Eye (tissue), 1 donor: ENCODE measurements at places on chromosomes 5 and 9.
A peak's percentile ranks its signal among the peaks of the same experiment; 100 is the strongest.

DNA sequence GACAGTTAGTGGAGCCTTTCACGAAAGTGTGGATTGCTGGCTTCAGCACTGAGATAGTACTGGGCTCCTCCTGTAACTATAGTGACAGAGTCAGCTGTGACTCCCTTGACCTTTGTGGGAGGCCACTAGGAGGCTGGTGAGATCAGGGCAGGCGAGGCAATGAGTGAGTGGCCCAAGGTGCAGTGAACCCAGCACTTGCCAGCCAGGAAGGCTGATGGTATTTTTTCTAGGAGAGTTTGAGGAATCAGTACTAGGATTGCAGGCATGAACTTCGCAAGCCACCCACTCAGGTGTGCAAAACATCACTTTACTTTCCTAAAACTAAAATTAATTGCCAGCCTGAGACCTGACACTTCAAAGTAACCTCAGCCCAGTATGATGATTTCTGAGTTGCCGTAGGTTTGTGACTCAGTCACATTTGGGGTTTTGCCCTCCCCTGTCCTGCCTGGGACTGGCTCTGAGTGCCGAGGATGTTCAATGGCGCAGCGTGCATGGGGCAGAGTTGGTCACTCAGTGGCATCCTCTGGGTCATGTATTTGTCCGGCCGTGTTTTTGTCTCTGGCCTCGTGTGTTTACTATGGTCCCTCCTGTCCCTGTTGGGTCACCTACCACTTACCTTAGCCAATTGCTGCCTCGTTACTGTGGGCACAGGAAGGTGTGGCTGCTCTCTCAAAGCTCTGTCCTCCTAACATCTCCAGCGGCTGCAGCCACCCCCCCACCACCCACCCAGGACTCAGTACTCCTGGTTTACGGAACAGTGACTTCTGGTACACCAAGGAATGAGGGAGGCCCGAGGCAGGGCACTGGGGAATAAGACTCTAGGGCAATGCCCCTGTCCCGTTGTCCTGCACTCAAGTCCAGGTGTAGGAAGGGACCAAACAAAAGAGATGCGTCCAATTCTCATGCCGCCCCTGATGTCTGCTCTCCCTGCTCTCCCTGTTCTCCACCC, 67.2 kb downstream of the IL31RA start:
- no peak for DNase-seq

DNA sequence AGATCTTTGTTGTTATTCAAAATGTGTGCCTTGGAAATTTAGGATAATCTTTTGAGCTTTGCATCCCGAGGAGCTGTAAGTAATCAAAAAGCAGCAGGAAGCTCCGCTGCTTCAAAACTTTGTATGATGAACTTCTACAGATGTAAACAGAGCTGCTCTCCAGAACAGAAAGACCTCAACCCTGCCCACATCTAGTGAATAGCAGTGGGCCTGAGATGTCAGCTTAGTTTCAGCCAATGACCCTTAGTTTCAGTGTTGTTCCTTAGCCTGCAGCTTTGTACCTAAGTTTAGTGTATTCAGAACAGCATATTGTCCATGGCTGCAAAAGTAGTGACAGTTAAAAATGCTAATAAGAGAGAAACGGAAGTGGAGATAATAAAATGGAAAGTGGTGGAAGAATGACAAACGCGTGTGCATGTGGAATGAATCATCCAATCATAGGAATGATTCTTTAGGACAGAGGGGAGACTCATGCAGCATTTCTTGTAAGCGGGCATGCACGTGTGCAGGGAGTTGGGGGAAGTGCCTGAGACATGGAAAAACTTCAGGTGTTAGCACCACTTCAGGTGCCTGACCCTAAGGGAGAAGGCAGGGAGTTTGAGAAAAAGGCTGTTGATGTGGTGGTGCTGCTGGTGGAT, 24.9 kb downstream of the SNX24 start:
- DNase-seq, result peak; percentile 20

DNA sequence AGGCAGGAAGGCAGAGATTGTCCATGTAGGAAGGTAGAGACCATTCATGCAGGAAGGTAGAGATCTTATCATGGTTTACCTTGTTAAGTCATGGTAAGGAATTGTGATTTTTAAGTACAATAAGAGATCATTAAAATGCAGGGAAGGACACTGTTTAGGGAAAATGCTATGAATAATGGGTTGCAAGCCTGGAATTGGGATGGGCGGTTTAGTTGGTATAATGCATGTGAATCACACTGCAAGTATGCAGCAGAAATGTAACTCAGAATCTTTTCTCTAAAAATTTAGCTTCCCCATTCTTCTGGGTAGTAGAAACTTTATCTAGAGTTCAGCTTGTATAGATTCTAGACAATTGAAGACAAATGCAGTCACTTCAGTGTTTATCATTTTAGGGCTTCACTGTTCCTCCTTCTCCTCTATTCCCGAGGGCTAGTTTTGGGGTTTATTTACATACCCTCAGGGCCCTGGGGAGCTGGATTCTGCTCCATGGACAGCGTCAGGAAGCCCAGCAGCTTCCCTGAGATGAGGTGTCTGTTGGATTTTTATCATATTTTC, 212.0 kb downstream of the SREK1 start:
- no peak for DNase-seq

DNA sequence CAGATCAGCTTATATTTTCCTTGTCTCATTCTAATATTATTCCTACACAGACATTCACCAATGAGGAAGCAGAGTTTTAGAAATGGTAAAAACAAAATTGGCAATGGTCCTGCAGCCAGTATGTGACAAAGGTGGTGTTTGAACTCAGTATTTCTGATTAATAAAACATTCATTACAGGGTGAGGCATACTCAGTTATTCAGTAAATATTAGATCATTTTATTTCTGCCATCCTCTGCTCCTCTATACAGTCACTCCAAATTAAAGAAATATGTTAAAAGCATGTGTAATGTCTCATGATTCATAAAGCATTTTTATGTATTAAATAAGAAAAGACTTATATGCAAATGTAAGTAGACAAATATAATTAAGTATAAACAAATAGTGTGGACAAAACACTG, 684.6 kb upstream of the ACO1 start:
- no peak for DNase-seq

DNA sequence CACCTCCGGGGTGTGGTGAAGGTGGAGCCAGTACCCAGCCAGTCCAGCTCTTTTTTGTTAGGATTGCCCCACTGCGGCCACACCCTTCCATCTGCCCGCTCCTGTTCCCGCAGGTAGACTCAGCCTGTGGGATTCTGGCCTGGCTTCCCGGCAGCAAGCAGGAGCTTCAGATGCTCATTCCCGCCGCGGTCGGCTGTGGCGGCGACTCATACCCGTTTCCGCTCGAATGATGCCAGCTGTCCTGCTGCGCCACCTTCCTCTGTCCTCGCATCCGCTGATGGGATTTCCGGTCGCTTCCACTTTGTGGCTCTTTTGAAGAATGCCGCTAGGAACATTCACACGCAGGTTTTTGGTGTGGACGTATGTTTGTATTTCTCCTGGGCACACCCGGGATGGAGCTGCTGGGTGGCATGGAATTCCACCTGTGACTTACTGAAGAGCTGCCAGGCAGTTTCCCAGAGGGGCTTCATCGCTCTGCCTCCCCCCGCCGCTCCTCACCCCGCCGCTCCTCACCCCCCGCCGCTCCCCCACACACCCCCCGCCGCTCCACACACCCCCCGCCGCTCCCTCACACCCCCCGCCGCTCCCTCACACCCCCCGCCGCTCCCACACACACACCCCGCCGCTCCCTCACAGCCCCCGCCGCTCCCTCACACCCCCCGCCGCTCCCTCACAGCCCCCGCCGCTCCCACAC, 60.3 kb downstream of the TENT4A start:
- DNase-seq, result no peak

DNA sequence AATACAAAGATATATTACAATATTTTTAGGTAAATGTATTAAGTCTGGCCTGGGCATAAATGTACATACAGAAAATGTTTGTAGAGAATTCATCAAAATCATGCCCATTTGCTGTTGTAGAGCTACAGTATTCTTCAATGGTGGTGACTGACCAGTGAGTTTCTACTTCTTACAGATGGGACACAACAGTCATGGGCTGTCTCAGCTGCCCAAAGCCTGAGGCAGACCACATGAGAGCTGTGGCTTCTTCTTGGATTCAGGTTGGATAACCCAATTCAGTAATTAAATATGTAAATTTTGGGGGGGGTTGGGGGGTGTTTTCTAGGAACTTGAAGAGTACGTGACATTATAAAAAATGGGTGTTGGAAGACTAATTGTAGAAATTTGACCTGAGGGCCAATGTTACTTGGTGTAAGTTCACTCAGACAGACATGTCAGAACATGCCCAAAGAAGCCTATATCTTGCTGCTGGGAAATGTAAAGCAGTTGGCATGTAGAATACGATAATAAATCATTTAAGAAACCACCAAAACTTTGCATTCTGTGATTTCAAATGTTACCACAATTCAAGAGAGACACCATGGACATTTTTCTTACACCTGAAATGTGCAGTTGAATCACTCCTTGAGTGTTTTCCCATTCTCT, 17.9 kb downstream of the STARD4 start:
- no peak for DNase-seq

DNA sequence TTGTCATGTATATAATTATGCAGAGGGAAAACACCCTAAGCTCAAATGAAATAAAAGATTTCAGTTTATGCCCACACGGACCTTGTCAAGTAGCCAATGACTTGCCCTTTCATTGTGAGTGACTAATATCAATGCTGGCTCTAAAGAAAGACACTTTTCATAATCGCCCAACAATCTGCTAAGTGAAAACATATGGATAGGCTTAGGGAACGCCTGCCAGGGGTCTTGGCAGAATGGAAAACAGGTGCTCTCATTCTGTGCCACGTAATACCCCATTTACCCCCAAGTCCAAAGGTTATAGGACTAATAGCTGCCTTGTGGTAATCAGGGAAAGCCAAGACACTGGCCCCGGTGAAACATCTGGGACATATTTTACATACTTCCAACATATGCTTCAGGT, 157.7 kb downstream of the SLF1 start:
- DNase-seq, result no peak

- DNase-seq, result no peak
Measured at GRCh38 chr5:172906436-172906835, 52.8 kb upstream of the RPL26L1 start.

DNA sequence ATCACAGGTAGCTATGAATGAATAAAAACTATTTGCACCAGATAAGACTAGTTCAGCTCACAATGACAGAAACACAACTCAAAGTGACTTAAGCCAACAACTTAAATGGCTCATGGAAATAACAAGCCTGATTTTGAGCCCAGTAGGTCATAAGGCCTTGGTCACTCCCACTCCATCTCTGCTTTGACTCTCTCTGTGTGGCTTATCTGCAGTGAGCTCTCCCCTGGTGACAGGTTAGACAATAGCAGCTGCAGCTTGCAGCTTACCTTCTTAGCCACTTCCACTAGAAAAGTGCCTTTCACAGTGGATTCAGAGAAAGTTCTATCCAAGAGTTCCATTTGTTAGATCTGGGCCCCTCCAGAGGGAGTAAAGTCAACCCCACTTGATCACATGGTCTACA, 315.7 kb downstream of the RAB3C start:
- no peak for DNase-seq

DNA sequence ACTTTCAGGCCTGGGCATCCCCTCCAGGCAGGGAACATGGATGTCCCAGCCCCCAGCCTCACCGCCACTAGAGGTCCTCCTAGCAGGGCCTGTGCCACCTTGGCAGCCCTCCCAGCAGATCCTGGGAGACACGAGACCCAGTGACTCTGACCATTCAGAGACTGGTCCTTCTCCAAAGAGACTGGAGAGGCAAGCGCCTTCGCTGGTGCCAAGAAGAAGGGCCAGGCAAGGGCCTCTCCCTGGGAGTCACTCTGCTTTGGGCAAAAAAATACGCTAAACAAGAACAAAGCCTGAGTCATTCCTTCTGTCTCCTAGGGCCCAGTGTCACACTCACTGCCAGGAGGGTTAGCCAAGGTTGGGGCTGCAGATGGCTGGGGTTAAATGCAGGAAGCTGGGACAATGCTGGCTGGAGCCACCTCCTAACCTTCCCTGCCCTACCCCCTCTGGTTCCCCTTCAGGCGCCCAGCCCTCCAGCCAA, 35.3 kb upstream of the SMIM23 start:
- no peak for DNase-seq

DNA sequence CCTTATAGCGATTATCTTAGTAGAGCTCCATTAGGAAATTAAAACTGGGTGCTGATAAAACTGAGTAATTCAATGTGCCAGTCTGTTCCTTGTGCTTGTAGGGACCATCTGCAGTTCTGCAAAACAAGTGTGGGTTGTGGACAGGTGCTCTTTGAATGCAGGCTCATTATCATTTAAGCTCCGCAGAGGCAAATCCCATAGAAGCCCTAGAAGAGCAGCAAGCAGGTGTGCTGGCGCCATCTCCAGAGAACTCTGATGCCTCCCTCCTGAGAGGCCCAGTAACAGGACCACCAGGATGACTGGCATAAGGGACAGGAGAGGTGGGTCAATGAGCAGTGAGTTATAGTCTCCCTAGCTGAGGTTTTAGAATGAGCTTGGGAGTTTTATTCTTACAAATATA, 1342.4 kb upstream of the DMAC1 start:
- DNase-seq, result no peak
